Stimulated activated CD8-positive, alpha-beta memory T cell treated with anti-CD3 and anti-CD28 coated beads, Interleukin-12 subunit alpha, Interleukin-12 subunit beta, amount 100 ng/mL, for 4 hours (primary cell): ENCODE measurements at places on chromosomes 1 and 21.

GRCh38 chr1:206570529-206570928 is 41.7 kb downstream of the EIF2D start:
- DNase-seq = no peak

- no peak for DNase-seq
Observed at GRCh38 chr1:23007106-23007505, 8.5 kb downstream of the TEX46 start.

DNA sequence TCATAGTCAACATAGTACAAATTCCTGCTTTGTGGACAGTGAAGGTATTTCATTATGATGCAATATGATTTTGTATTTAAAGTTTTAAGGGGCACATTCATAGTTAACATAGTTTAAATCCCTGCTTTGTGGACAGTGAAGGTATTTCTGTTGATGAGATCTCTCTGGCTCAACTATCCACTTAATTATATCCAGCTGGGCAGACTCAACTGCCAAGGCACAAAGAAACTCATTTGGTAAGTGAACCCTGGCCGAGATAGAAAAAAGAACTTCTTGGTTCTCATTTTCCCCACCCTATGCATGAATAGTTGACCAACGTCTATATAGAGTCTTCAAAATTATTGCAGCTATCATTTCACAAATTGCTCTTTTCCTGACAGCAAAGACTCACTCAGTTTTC is 1194.6 kb downstream of the NCAM2 start:
- DNase-seq = no peak

DNA sequence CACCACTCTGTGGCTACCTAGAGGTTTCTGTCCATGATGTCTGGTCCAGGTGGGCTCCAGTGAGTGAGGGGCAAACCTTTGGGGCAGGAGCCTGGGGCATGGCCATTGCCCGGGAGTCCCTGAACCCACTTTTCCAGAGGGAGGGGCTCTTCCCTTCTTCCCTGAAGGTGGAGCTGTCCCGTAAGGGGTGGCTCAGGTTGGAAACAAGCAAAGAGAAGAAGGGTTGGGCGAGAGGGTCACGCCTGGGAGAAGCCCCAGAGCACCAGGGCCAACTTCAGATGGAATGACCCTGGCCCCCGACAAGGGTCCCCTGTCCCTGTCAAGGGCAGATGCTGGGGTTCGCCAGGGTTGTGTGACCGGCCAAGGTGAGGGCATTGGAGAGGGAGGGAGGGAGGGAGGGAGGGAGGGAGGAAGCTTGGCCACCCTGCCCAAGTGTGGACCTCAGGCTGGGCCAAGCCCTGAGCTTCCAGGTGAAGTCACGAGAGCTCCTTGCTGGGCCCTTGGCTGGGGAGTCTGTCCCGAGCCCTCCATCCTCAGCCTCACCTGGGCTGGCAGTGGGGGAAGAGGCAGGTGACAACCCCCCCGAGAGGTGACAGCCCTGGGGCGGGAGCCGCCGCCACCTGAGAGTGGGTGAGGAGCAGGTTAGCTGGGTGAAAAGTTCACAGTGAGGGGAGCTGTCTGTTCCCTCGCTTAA is 69.6 kb downstream of the DHRS3 start:
- no peak for DNase-seq

DNA sequence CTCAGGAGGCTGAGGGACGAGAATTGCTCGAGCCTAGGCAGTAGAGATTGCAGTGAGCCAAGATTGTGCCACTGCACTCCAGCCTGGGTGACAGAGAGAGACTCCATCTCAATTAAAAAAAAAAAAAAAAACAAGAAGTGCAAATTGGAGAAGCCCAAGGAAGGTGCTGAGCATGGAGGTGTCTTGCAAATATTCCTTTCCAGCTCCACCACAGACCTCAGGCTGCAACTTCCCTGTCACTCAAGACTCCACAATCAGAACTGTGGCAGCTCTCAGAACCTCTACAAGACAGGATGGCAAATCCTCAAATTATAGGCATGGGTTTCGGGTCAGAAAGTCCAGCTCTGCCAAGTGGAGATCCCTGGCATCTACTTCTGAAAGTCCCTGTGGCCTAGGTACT is 104.4 kb upstream of the TIAM1 start:
- no peak for DNase-seq

- no peak for DNase-seq
Observed at GRCh38 chr1:90714521-90714951, 2.6 kb downstream of the BARHL2 start.

DNA sequence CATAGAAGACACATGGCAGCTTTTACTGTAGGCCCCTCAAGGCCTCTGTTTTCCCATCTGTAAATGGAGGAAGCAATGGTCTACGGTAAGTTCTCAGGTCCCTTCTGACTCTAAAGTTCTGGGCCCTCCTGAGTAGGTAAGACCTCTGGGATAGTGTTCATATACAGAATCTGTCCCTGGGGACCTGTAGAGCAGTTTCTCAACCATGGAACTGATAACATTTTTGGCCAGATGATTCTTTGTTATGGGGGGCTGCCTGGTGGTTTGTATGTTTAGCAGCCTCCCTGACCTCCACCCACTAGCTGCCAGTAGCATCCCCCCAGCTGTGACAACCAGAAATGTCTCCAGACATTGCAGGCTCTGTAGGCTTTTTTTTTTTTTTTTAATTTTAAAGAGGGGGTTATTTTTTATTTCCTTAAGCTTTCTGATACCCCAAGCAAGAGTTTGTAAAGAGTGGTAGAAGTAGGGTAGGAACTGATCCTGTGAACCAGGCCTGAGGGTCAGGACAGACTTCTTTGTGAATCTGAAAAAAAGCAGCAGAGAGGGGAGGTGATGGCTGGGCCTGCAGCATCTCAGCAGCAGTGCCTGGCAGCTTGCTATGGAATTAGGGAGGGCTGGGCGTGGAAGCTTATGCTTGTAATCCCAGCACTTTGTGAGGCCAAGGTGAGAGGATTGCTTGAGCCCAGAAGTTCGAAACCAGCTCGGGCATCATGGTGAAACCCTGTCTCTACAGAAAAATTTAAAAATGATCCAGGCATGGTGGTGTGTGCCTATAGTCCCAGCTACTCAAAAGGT is 20.2 kb upstream of the TCEA3 start:
- no peak for DNase-seq

GRCh38 chr1:41245659-41246058 is 3.6 kb upstream of the SCMH1 start:
- no peak for DNase-seq
